ENCODE measurements at places on chromosomes 12 and 14.

DNA sequence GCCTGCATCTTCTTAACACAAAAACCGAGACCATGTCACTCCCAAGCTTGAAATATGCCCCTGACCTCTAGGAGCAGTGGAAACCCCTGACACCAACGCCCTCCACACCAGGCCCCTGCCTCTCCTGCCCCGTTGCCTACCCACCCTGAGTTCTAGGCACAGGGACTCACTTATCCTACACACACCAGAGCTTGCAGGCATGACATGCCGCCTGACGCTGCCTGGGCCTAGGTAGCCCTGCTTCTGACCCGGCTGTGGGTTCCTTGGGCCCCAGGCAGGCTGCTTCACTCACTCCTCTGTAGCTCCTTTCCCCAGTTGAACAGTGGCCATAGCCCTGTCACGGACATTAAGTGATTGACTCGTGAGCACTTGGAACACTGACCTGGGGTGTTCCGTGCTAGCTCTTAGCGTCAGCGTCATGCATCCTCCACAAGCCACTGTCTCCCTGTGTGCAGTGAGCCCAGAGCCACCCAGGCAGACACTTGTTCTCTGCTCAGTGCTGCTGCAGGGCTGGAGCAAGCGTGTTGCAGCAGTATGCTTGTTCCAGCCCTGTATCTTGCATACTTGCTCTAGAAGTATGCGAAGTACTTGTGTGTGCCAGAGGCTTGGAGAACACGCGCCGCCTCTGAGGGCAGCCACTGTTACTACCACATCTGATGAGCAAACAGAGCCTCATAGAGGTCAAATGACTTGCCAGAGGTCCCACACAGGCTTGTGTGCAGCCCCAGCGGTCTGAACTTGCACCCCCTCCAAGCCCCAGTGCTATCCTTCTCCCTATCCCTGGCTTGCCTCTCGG lies 15.6 kb downstream of the OTUB2 start:
- DNase-seq: no peak

DNA sequence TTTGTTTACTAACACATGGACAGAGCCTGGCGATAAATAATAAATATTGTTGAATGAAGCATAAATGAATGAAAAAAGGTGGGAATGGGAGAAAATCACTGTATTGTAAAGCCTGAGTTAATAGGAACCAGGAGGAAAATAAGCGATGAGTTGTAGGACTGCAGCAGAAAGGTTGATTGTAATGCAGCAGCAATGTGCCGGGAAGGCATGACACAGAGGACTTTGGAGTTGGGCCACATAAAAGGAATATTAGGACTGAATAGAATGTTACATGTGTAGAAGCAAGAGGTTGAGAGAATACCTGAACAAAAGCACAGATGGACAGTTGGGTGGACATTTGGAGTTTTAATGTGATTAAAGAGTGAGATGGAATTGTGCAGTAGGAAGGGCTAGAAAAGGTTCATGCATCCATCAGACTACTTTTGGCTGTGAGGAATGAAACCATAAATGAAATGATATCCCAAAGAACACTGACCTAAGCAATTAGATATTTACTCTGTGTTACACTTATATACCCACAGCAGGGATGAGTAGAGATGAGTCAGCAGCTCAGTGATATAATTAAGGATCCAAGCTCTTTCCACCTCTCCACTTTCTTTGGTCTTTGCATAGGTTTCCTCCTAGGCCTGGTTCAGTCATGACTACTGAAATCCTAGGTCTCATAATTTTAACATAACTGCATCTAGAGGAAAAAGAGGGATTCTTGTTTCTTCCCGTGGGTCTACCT lies 55.4 kb downstream of the CCER1 start:
- no peak for DNase-seq

- no peak for DNase-seq
These were observed 26.1 kb upstream of the STAC3 start for GRCh38 chr12:57276935-57277563.

DNA sequence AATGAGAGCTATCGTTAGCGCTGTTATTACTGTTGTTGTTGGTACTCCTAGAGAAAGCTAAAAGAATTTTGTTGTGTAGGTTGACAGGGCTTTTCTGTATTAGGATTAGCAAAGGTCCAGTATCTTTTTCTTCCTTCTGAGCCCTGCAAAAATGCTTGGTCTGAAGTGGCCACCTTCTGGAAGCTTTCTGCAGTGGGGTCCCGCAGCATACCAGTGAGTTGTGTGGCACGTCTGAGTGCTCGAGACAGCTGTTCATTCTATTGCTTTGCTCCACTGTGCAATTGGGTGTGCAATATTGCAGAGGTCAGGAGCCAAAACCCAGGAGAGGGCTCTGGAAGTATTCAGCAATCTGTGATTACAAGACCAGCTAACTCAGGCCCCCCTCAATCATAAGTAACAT lies 57.1 kb downstream of the CCDC60 start:
- DNase-seq: no peak

GRCh38 chr12:126390969-126391566 lies 1325.8 kb downstream of the AACS start:
- no peak for DNase-seq

DNA sequence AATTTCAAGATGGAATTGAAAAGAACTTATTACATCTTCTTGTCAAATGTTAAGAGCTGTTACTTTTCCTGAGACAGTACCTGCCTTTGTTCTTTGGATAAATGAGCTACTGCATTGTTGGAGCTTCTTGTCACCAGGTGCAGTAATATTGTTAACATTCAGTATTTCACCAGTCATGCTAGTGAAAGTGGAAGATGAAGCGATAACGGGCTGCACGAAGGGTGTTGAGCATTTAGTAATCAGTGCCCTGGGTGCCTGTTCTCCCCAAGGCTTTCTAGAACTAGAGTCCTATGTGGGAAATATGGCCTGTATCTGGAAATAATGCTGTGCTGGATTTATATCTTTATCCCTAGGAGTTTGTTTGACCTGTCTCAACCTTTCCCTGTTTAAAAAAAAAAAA lies 83.2 kb downstream of the PPP2R5C start:
- DNase-seq: no peak

DNA sequence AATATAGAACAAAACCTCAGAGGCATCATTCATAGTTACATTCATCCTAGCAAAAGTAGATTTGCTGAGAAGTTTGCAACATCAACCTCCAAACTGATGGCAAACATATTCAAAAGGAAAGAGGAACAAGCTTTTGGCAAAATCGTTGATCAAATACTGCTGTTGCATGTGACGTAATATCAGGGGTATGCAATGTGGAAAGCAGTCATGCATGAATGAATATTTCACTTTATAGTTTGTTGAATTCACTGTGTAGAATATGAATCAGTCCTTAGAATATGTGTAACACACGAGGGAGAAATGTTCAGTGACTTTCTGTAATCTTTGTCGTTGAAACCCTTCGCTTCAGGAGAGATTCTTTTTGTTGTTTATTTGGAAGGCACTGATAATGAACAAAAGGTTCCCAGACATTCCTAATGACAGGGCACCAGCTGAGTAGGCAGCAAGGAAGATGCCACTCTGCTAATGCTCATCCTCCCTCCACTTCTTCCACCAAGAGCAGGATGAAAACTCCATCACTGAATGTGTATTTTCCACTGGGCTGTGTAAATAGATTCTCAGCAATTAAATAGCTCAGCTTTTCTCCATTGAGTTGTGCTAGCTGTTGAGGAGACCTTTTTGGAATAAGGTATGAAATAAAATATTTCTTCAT lies 126.1 kb downstream of the PELI2 start:
- DNase-seq: no peak

DNA sequence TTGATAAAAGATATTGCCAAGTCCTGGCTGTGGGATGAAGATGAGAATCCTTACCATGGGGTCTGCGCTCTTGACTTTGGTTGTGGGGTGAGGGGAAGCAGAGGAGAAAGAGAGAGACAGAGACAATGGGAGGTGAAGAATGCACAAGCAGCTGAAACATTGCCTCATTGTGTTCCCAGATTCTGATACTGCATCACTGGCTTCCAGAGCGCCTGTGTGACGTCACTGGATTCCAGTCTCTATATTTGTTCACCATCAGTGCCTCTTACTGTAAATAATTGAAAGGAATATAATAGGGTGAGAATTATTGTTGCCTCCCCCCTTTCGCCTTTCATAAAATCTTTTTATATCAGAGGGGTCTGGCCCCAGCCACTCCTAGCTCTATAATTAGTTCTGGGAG lies 188.9 kb upstream of the NTF3 start:
- no peak for DNase-seq

DNA sequence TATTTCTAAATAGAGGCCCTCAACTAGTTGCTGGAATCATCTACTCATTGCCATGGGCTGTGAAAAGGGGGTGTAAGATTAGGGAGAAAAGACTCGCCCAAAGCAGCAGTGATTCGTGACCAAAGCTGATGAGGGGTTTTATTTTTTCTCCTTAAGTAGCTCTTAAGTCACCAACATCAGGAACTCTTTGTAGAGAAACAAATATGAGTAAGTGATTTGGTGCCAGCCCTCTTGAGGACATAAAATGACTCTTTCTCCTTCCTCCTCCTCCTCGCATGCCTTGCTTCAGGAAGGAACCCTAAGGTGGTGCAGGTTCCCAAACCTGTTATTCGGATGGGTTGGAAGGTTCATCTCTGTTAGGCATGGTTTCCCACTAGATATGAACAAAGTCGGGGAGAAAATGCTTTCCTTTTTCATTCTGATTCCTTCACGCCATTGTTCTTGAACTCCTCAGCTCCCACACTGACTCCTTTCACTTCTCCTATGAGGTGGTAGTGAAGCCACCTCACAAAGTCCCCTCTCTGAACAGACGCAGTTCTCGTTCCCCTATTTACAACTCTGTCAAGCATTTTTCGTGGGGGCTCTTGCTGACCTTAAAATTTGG lies 113.4 kb downstream of the ETV6 start:
- no peak for DNase-seq

DNA sequence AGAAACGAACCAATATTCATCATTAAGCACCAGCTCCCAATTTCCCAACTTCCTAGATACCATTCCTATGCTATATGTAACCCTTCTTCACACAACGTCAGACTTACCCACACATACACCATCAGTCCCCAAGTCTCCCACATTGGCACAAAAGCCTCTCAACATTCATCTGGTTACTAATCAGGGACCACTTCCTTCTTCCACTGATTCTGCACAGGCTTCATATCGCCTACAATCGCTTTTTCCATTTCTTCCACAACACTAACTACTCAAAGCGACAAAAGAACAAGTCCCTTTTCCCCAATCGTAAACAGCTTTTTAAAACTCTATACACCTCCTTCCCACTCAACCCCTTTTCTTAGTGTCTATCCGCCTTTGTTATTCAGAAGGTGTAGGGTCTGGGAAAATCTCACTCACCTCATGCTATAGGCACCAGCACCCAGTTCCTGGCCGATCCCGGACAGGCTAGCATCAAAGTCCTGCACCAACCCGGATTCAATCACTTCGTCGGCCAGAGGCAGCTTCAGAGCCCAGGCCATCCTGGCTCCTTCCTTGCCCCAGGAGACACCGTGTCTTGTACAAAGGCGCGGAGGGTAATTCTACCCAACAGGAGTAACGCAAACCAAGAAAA lies 936 bp downstream of the TFCP2 start:
- no peak for DNase-seq

DNA sequence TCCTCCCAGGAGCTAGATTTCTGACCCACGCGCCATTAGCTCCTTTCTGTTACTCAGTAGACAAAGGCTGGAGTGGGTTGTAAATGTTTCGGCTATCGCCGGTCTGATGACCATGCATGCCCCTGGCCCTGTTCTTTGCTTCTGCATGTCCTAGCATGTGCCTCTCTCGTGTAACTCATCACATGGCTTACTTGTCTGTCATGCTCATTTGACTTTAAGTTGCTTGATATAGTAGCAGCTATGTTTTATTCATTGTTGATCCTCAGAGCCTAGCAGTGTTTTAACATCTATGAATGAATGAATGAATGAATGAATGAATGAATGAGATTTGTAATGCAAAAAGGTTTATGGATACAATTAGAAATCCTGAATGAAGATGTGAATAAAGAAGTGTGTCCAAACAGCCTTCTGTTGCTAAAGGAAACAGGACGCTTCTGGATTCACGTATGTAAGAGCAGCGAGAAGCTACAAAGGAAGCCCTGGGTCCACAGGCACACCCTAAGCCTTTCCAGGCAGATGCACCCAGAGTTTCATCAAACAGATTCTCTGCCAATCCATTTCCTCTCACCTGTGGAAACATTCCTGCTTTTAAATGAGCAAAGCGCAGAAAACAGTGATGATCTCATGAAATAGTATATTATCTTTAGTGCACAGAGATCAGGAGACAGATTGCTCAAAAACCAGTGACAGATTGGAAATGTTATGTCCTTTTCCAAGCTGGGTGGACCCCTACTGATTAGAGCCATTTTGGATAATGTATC lies 3.4 kb downstream of the GSG1 start:
- DNase-seq: no peak

GRCh38 chr14:64069634-64070359 lies 217.0 kb downstream of the SYNE2 start:
- DNase-seq: no peak

DNA sequence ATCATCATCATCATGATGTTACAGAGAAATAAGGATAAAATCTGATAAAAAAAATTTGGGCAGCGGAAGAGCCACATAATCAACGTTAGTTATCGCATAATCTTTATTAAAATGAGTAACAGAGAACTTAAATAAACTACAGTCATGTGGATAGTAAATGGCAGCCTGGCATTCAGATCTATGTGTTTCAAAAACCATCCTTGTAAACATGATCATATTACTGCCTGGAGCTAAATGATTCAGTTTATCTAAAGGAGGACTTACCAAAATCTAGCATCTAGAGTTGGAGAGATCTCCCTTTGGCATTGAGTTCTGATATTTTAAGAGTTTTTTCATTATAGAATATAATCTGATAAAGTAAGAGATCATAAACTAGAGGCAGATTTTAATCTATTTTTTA lies 200.1 kb upstream of the MGAT4C start:
- no peak for DNase-seq

DNA sequence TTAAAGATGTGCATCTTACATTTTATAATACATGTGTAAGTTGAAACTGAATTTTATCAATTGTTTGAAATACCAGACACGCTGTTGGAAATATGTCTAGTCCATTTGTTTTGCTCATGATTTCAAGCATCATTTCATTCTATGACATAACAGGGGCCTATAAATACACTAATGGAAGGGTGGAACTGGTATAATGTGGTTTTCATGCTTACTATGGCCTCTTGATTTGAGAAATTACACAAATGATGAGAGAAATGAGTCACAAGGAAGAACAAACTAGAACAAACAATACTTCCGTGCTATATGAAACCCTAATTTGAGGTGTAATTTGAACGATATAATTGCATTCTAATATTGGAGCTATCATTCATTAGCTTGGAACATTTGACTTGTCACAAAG lies 663.4 kb downstream of the SLC16A7 start:
- DNase-seq: no peak
